ENCODE measurements at places on chromosomes 1 and 21. TPM values are rescaled to one million over a fixed set of nuclear protein-coding genes. Genes with fewer than 3 reads are reported as not detected.

- H3K27me3 ChIP-seq, result no peaks in the 10 kb centered on the region
- H3K4me1 ChIP-seq, result no peaks in the 10 kb centered on the region
- no peak for DNase-seq
- H3K27ac ChIP-seq, result no peak overlapping the region
- H3K4me3 ChIP-seq, result no peak overlapping the region
Observed at GRCh38 chr21:23127973-23128372, 2129.8 kb downstream of the NCAM2 start.

- H3K27me3 ChIP-seq, result no peaks in the 10 kb centered on the region
- H3K4me3 ChIP-seq, result no peak overlapping the region
- peaks cover 8% of the 10 kb centered on the region for H3K36me3 ChIP-seq
- H3K27ac ChIP-seq, result no peak overlapping the region
- no peak for DNase-seq
- H3K4me1 ChIP-seq, result no peaks in the 10 kb centered on the region
Observed at GRCh38 chr1:92551916-92552315, 65.2 kb upstream of the GFI1 start.

GRCh38 chr1:220316305-220316704 lies 44.1 kb upstream of the RAB3GAP2 start:
- H3K36me3 ChIP-seq, result no peaks in the 10 kb centered on the region
- H3K4me3 ChIP-seq, result no peak overlapping the region
- H3K27ac ChIP-seq, result no peak overlapping the region
- DNase-seq, result no peak

DNA sequence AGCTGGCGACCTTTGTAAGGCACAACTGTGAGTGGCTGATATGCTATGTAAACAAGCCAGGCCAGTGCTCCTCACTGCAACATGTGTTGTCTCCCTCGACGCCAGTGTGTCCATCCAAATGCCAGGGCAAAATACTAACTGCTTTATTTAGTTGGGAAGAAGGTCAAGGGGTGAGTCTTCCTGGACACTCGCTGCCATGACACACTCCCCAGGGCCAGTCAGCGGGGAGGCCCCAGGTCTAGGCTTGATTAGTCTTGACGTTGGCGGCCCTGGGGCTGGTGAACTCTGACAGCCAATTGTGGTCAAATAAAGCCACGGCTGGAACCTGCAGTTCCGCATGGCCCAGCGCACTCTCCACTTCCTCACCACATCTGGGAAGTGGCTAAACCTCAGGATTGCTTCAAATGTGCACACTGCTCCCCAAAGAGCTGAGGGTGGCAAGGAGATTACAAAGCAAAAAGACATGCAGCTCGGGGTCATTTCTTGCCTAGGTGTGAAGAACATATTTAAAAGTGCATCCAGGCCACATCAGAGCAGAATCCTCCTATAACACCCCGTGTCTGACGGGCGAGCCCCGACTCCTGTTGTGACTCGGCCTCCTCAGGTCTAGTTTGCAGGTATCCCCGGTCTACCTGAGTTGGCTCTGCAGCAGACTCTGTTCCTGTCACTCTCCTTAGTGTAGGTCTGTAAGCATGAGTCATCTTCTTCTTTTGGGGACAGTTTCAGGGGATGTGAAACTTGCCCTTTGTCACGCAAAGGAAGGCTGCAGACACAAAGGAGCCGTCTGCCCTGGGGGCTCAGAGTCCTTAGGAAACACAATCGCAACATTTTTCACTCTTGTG lies 183.5 kb downstream of the RUNX1 start:
- no peak overlapping the region for H3K27ac ChIP-seq
- H3K4me1 ChIP-seq, result peaks cover 24% of the 10 kb centered on the region
- no peak for DNase-seq
- H3K36me3 ChIP-seq, result no peaks in the 10 kb centered on the region
- peaks cover 65% of the 10 kb centered on the region for H3K27me3 ChIP-seq

Gene USP48
- 66.0 TPM for total RNA-seq

Gene CR1L
- total RNA-seq, result not detected

Gene EDARADD
- total RNA-seq, result 3.0 TPM

Gene TMEM269
- 0.91 TPM for total RNA-seq

Gene PKN2
- 45.8 TPM for total RNA-seq

Gene KISS1
- not detected for total RNA-seq

Measured in neural crest cell (in vitro differentiated cells).